Fibroblast of lung (primary cell): ENCODE measurements at places on chromosomes 12 and 14. TPM values are rescaled to one million over a fixed set of nuclear protein-coding genes. Genes with fewer than 3 reads are reported as not detected.

SOAT2 gene
- under 0.01 TPM in 1 of 2 replicates, not detected in the other for total RNA-seq

BATF gene
- 0.50 and 0.51 TPM in 2 replicates for total RNA-seq

ALDH2 gene
- total RNA-seq, result 43.4 and 53.7 TPM in 2 replicates

CCDC175 gene
- total RNA-seq, result not detected in 2 replicates

EPYC gene
- not detected in 2 replicates for total RNA-seq

FOXM1 gene
- 1.3 and 7.3 TPM in 2 replicates for total RNA-seq

LHX5 gene
- not detected in 2 replicates for total RNA-seq

TMEM119 gene
- 132 and 358 TPM in 2 replicates for total RNA-seq

C12orf75 gene
- 40.6 and 133 TPM in 2 replicates for total RNA-seq

KRT74 gene
- not detected in 2 replicates for total RNA-seq

STXBP6 gene
- total RNA-seq, result 4.5 and 7.7 TPM in 2 replicates

TDRD9 gene
- 0.50 and 1.0 TPM in 2 replicates for total RNA-seq

INF2 gene
- 23.9 and 50.9 TPM in 2 replicates for total RNA-seq

IRAK3 gene
- 7.4 and 11.1 TPM in 2 replicates for total RNA-seq

VEZT gene
- total RNA-seq, result 50.1 and 76.6 TPM in 2 replicates

RDH16 gene
- 0.17 and 0.26 TPM in 2 replicates for total RNA-seq

CMA1 gene
- total RNA-seq, result not detected in 2 replicates

WNT1 gene
- not detected in 2 replicates for total RNA-seq

IL23A gene
- 0.17 TPM in 1 of 2 replicates, not detected in the other for total RNA-seq

IFI27L1 gene
- total RNA-seq, result 8.5 and 14.4 TPM in 2 replicates

SVOP gene
- total RNA-seq, result not detected in 2 replicates

TAS2R31 gene
- 2.6 and 3.6 TPM in 2 replicates for total RNA-seq

DBX2 gene
- total RNA-seq, result not detected in 2 replicates

TUNAR gene
- not detected in 2 replicates for total RNA-seq

PRB3 gene
- not detected in 2 replicates for total RNA-seq
